ENCODE measurements at places on chromosomes 13 and 19. TPM values are rescaled to one million over a fixed set of nuclear protein-coding genes. Genes with fewer than 3 reads are reported as not detected.

DNA sequence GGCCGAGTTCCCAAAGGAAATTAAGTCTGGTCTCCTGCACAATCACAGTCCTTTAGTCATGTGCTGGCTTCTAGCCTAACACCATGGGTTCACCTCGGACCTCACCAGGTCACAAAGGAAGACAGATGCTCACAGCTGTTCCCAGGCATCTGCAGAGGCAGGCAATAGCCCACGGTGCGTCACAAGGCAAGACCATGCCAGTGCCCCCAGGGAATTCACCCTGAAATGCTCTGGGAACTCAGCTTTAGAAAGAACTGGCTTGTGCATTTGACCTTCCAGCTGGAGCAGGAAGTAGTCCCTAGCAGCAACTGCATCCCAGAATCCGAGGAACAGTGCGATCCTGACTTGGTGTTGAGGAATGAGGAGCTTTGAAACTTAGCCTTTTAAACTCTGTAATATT is 96.8 kb upstream of the WASF3 start:
- H3K27ac ChIP-seq: no peak overlapping the region
- peaks cover 11% of the 10 kb centered on the region for H3K4me1 ChIP-seq
- H3K36me3 ChIP-seq: no peaks in the 10 kb centered on the region
- no peaks in the 10 kb centered on the region for H3K27me3 ChIP-seq
- no peak overlapping the region for H3K4me3 ChIP-seq
- DNase-seq: peak; percentile 77

RDH8 gene
- not detected for total RNA-seq

DNA sequence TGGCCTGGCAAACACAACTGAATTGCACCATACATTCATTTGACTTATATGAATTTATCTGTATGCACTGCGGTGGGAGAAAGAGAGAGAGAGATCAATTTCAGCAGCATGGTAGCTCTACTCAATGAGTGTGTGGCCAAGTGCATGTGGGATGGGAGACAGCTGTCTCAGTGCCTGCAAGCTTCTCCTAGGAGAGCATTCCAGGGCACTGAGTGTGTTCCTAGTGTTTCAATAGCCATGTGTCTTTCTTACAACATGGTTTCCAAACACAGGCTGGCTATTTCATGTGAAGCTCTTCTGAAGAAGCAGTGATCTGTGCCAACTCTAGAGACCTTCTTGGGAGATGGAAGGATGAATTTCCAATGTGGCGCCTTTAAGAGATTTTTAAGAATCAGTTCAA is 43.5 kb downstream of the NEK5 start:
- DNase-seq: peak; percentile 92
- H3K27me3 ChIP-seq: peaks cover 1% of the 10 kb centered on the region
- no peak overlapping the region for H3K27ac ChIP-seq

DNA sequence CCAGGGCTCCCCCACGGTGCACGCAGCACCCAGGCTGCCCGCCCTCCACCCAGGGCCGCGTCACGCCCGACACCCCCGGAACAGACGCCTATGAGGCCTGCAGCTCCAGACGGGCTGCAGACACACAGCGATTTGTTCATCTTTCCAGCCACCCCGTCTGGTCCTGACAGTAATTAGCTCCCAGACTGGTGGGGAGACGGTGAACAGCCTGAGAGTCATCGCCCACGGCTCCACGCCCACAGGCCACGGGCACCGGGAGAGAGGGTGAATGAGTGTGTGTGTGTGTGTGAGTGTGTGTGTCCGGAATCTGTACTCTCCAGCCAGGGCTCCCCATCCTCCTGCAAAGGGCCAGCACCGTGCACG is 18.1 kb downstream of the GADD45B start:
- peak overlapping the region; percentile 82 for H3K27ac ChIP-seq
- DNase-seq: peak; percentile 87
- H3K4me3 ChIP-seq: peak overlapping the region; percentile 59
- no peaks in the 10 kb centered on the region for H3K36me3 ChIP-seq
- peaks cover 18% of the 10 kb centered on the region for H3K4me1 ChIP-seq

- H3K4me1 ChIP-seq: no peaks in the 10 kb centered on the region
- H3K36me3 ChIP-seq: peaks cover 27% of the 10 kb centered on the region
- H3K27me3 ChIP-seq: no peaks in the 10 kb centered on the region
- no peak overlapping the region for H3K27ac ChIP-seq
- DNase-seq: no peak
These were observed 55.4 kb upstream of the USE1 start for GRCh38 chr19:17159466-17160393.

C19orf81 gene
- not detected for total RNA-seq

- H3K36me3 ChIP-seq: no peaks in the 10 kb centered on the region
- no peaks in the 10 kb centered on the region for H3K4me1 ChIP-seq
- no peak for DNase-seq
- H3K4me3 ChIP-seq: no peak overlapping the region
These were observed 448.9 kb downstream of the UQCRFS1 start for GRCh38 chr19:28764066-28764465.

- peaks cover 3% of the 10 kb centered on the region for H3K36me3 ChIP-seq
- no peaks in the 10 kb centered on the region for H3K27me3 ChIP-seq
- H3K4me1 ChIP-seq: no peaks in the 10 kb centered on the region
- no peak overlapping the region for H3K27ac ChIP-seq
These were observed 92.6 kb upstream of the MCF2L start for GRCh38 chr13:112876305-112877000.

GRCh38 chr13:92984151-92984550 is 242.5 kb upstream of the GPC6 start:
- DNase-seq: no peak
- H3K4me1 ChIP-seq: no peaks in the 10 kb centered on the region
- no peak overlapping the region for H3K4me3 ChIP-seq

DNA sequence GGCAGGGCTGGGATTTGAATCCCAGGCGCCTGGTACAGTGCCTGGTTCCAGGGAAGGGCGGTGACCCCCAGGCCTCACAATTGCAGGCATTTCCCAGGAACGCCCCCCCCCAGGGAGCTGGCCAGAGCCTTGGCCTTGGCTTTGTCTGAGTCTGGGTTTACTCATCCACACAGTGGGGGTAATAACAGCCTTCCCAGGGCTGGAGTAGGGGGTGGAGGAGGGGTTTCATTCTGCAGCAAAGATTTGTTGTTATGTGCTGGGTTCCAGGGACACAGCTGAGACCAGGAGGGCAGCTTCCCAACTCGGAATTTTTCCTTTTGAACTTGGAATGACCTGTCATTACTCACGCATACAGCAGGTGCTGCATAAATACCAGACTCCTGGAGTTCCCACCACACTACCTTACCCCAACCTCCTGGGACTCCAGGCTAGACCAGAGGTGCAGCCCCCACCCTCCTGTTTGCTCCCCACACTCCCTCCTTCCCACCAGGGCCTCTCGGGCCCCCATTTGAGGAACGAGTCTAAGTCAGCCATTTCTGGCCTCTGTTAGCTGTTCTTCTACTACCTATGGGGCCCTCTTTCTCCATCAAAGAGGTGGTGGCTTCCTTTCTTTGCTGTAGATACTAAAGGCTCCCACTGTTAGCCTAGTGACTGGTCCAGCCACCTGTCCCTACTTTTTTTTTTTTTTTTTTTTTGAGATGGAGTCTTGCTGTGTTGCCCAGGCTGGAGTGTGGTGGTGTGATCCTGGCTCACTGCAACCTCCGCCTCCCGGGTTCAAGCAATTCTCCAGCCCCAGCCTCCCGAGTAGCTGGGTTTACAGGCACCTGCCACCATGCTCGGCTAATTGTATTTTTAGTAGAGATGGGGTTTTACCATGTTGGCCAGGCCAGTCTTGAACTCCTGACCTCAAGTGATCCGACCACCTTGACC is 1.6 kb upstream of the ADAMTS10 start:
- peaks cover 7% of the 10 kb centered on the region for H3K4me1 ChIP-seq
- peak; percentile 95 for DNase-seq
- no peak overlapping the region for H3K4me3 ChIP-seq
- no peaks in the 10 kb centered on the region for H3K36me3 ChIP-seq

GRCh38 chr13:90824032-90824431 is 523.5 kb upstream of the MIR17HG start:
- DNase-seq: no peak
- H3K36me3 ChIP-seq: no peaks in the 10 kb centered on the region
- no peak overlapping the region for H3K27ac ChIP-seq
- no peaks in the 10 kb centered on the region for H3K27me3 ChIP-seq
- H3K4me3 ChIP-seq: no peak overlapping the region

DNA sequence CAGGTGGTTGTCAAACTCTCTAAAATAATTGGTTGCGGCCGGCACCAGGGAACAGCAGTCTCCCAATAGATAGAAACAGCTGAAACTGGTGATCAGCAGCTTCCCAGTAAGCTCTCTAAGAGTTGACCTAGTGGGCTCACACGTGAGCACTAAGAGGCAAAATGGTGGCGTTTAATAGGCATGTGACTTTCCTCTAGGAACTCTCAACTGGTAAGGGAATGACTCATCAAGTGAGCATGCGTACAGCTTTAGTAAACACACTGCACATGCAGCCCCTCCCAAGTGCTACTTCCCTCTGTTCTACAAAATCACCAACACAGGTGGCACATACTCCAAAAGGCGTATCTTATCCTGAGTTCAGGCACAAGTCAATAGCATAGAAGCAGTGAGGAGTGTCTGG is 41.7 kb downstream of the TNFSF11 start:
- no peak overlapping the region for H3K4me3 ChIP-seq
- H3K4me1 ChIP-seq: no peaks in the 10 kb centered on the region
- H3K36me3 ChIP-seq: no peaks in the 10 kb centered on the region
- DNase-seq: peak; percentile 2

DNA sequence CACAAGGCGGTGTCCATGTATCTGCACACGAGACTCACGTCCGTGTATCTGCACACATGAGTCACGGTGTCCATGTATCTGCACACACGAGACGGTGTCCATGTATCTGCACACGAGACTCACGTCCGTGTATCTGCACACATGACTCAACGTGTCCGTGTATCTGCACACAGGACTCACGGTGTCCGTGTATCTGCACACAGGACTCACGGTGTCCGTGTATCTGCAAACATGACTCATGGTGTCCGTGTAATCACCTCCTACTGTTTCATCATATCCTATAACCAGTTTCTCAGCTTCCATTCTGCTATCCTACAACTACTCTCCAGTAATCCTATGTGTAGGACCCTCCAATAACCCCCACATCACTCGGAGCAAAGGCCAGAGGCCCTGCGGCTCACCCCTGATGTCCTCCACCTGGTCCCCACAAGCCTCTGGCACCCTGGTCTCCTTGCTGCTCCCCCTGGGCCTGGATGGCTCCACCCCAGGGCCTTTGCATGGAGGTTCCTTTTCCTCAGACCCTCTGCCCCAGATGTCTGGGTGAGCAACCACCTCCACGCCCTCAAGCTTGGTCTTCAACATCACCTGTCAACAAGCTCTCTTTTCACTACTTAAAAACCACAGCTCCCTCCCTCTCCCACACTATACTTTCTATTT is 2.5 kb upstream of the TMEM255B start:
- DNase-seq: no peak
- no peak overlapping the region for H3K4me3 ChIP-seq
- no peak overlapping the region for H3K27ac ChIP-seq
- H3K27me3 ChIP-seq: peaks cover 3% of the 10 kb centered on the region
- H3K36me3 ChIP-seq: no peaks in the 10 kb centered on the region

GRCh38 chr13:31807090-31807541 is 67.8 kb downstream of the RXFP2 start:
- no peaks in the 10 kb centered on the region for H3K36me3 ChIP-seq
- H3K27ac ChIP-seq: no peak overlapping the region
- DNase-seq: no peak
- peaks cover 8% of the 10 kb centered on the region for H3K27me3 ChIP-seq
- H3K4me3 ChIP-seq: no peak overlapping the region

SYCN gene
- not detected for total RNA-seq

GRCh38 chr13:66341635-66342377 is 888.3 kb downstream of the PCDH9 start:
- H3K4me1 ChIP-seq: no peaks in the 10 kb centered on the region
- no peaks in the 10 kb centered on the region for H3K27me3 ChIP-seq
- H3K36me3 ChIP-seq: no peaks in the 10 kb centered on the region
- DNase-seq: no peak

All from fibroblast of lung (primary cell).